ENCODE measurements at places on chromosomes 13 and 19. TPM values are rescaled to one million over a fixed set of nuclear protein-coding genes. Genes with fewer than 3 reads are reported as not detected.

Gene SLC17A7
- 0.75 TPM for total RNA-seq

Gene SLC44A2
- total RNA-seq: 9.1 TPM

Gene SLC10A2
- not detected for total RNA-seq

Gene ZGLP1
- total RNA-seq: 1.9 TPM

Gene NCAN
- 0.01 TPM for total RNA-seq

Gene ZNF813
- 0.45 TPM for total RNA-seq

Gene LHB
- total RNA-seq: not detected

Gene CABP5
- not detected for total RNA-seq
